ENCODE measurements at places on chromosomes 3 and 15.
A peak's percentile ranks its signal among the peaks of the same experiment; 100 is the strongest.

DNA sequence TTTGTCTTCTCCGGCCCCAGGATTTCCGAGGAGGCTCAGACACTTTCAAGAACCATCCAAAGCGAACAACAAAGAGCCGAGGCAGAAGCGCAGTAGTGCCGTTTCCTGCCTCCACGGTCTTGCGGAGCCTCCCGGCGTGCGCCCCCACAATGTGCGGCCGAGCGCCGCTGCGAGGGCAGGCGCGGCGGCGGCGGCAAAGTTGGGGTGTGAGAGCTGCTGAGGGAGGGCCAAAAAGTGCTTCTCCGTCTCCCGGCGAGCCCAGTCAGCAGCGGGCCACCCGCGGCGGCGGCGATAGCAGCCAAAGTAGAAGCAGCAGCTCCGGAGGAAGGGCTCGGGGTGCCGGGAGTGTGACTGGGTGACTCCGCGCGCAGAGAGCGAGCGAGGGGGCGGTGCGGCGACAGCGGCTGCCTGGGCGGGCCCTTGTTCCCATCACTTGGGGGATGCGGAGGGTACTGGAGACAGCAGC, 749.1 kb downstream of the ROBO1 start:
- DNase-seq, result no peak

DNA sequence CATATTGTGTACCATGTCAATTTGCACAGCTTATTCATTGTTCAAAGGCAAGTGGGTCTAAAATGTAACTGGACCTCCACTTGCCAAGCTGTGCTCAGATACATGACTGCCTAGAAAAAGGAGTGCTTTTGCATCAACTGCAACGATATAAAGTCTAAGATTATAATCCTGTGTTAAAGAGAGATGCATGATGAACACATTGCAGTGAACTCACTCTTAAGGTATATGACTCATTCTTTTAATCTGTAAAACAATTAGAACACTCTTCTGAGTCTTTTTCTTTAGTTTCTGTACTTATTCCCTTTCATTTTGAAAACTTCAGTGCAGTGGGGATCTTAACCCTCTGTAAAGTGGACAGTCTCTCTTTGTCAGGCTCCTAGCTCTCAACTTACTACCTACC, 982.8 kb downstream of the ROBO1 start:
- no peak for DNase-seq

- no peak for DNase-seq
Measured at GRCh38 chr15:83115831-83116565, 8.6 kb downstream of the TM6SF1 start.

- no peak for DNase-seq
Measured at GRCh38 chr3:112681822-112682325, 40.9 kb upstream of the CCDC80 start.

GRCh38 chr15:59594991-59595390, 16.6 kb upstream of the GCNT3 start:
- no peak for DNase-seq

- DNase-seq, result no peak
Measured at GRCh38 chr15:38088971-38089370, 154.5 kb downstream of the TMCO5A start.

DNA sequence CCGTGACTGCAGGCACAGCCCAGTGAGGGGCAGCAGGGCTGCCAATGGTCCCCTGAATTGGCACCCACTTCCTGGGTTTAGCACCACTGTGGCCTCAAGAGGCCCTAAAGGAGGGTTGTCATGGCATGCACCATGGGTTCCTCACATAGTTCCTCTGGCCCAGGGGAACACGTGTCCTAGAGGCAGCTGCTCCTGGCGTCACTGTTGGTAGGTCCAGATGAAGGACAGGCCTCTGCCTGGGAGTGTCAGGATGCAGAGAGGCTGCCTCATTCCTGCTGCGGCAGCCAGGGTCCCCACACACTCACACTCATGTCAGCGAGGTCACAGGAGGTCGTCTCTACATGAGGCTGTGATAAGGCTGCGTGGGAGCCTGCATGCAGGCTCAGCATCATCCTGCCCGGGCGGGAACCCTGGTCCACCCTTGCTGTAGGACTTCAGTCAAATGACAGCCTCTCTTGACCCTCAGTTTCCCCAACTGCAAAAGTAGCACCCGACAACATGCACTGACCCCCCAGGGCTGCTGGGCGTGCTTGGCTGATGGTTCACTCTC, 26.1 kb upstream of the SFMBT1 start:
- DNase-seq, result no peak

- DNase-seq, result no peak
Measured at GRCh38 chr15:43244092-43244491, 22.6 kb downstream of the TGM5 start.

DNA sequence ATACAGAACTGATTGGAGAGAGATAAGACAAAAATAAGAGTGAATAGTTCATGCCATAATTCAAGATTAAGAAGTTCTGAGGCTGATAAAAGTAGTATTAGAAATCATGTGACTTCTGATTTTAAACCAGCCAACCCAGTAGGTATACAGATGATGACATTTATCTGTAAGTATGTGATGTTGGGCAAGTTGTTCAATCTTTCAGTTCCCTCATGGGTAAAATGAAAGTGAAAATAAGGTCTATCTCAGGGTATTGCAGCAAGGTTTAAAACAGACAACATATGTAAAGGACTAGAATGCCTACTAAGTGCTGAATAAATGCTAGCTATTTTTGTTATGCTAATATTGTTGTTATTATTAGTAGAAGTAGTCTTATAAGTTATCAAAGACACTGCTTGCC, 1055.7 kb downstream of the NAALADL2 start:
- no peak for DNase-seq

- DNase-seq, result no peak
Measured at GRCh38 chr3:58124387-58124786, 86.4 kb downstream of the DNASE1L3 start.

GRCh38 chr3:50318615-50319014, 3.9 kb downstream of the HYAL2 start:
- DNase-seq, result no peak

DNA sequence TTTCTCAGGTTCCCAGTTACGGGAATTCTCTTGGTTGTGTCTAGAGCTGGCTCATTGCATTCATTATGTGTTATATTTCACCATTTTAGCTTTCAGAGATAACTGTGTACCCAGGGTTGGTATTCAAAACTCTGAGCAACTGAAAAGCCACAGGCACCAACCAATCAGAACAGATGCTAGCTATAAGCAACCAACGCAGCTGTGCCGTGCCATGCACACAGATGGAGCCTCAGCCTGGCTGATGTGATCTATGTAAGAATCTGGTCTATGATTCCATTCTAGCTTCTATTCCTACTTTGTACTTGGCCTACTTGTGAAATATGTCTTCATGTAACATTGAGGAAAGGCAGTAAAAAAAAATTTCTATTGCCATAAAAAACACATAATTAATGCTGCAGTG, 95.0 kb upstream of the CCDC80 start:
- DNase-seq, result no peak

- DNase-seq, result peak; percentile 39
Measured at GRCh38 chr3:129596194-129597086, 10.0 kb downstream of the PLXND1 start.

DNA sequence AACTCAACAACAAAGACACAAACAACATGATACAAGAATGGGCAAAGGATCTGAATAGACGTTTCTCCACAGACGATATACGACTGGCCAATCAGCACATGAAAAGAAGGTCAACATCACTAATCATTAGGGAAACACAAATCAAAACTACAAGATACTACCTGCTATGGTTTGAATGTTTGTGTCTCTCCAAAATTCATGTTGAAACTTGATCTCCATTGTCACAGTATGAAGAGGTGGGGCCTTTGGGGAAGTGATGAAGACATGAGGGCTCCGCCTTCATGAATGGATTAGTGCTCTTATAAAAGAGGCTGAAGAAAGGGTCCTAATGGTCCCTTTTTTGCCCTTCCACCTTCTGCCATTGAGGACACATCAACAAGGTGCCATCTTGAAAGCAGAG, 32.3 kb downstream of the ACAP2 start:
- no peak for DNase-seq

GRCh38 chr3:59821274-59821673, 771.4 kb upstream of the CFAP20DC start:
- DNase-seq, result no peak

GRCh38 chr3:68056556-68056955, 402.1 kb upstream of the SUCLG2 start:
- DNase-seq, result no peak

GRCh38 chr15:57686657-57687056, 19.9 kb upstream of the POLR2M start:
- DNase-seq, result no peak

DNA sequence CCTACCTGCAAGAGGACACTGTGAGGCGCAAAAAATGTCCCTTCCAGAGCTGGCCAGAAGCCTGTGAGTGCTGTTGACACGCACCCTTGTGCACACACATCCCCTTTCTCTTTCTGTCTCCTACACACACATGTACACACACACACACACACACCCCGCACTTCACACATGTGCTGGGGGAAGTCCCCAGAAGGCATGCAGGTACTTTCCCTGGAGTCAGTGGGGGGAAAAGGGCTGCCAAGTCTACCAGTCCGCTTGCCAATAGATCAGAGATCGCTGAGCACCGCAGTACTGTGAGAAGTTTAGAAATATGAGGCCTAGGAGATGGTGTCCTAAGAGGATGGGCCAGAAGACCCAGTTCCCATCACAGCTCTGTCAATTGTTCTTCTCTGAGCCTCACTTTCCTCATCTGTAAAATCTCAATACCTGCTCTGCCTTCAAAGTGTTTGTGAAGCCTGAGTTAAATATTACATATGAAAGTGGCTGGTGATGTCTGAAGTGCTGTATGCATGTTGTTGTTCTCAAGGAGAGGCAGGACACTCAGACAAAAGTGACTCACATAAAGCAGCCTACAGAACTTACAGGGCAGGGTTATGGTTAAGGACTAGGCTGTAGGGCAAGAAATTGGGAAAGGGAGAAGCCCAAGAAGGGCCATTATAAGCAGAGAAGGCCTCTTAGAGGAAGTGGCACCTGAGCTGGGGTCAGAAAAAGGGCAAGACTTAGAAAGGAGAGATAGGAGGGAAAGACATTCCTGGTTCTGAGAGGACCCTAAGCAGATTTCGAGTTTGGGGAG, 6.8 kb downstream of the IL17RE start:
- no peak for DNase-seq

GRCh38 chr3:54916732-54917131, 11.1 kb downstream of the LRTM1 start:
- no peak for DNase-seq

DNA sequence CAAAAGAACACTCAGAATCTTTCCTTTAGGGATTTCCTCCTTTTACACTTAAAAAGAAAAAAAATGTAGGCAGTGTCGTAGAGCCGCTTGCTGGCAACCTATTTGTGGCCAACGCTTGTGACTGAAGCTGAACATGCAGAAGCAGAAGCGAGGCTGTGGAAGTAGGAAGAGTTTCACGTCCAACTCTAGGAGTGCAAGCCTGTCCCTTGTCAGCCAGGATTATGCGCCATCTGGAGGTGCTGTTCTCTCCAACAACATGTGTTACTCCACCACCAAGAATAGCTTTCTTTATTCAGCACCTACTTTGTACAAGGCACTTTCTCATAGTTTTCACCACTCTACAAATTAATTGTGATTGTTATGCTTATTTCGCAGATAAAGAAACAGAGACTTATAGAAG, 223.2 kb upstream of the LMCD1 start:
- DNase-seq, result no peak

GRCh38 chr15:82936966-82937711, 15.4 kb downstream of the HOMER2 start:
- no peak for DNase-seq

DNA sequence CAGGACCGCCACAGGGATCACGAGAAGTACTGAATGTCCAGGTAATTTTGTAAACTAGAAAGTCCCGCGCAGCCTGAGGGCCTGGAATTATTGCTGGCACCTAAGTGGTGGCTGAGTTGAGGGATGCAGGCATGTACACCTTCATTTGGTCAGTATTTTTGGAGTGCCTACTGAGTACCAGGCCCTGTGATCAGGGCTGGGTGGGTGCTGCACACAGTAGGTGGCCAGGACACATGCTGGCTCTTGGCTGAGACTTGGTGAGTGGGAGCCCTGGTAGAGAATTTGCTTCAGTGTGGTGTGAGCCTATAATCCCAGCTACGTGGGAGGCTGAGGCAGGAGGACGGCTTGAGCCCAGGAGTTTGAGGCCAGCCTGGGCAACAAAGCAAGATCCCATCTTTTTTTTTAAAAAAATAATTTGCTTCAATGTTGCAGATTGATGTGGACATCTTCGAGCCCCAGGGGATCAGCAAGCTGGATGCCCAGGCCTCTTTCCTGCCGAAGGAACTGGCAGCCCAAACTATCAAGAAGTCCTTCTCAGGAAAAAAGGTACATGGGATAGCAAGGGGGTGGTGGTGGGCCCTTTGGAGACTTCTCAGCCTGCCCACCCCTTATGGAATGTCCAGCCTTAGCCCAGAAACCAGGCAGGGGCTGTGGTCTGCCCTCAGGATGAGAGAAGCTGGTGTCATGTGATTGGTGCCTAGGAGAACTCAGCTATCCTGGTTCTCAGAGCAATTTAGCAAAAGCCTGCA, 2.6 kb downstream of the ITIH1 start:
- DNase-seq, result no peak

Data from NCI-H2029 (cell line).